ENCODE measurements at places on chromosomes 11 and 22. TPM values are rescaled to one million over a fixed set of nuclear protein-coding genes. Genes with fewer than 3 reads are reported as not detected.

- no peak for DNase-seq
Observed at GRCh38 chr11:102313238-102313940, 3.9 kb upstream of the BIRC3 start.

TIGD3 gene
- total RNA-seq = 0.22 TPM

GRCh38 chr11:101872171-101872882 lies 42.5 kb upstream of the CEP126 start:
- no peak for DNase-seq

GRCh38 chr11:73204711-73205121 lies 13.4 kb upstream of the P2RY2 start:
- DNase-seq = no peak

DNA sequence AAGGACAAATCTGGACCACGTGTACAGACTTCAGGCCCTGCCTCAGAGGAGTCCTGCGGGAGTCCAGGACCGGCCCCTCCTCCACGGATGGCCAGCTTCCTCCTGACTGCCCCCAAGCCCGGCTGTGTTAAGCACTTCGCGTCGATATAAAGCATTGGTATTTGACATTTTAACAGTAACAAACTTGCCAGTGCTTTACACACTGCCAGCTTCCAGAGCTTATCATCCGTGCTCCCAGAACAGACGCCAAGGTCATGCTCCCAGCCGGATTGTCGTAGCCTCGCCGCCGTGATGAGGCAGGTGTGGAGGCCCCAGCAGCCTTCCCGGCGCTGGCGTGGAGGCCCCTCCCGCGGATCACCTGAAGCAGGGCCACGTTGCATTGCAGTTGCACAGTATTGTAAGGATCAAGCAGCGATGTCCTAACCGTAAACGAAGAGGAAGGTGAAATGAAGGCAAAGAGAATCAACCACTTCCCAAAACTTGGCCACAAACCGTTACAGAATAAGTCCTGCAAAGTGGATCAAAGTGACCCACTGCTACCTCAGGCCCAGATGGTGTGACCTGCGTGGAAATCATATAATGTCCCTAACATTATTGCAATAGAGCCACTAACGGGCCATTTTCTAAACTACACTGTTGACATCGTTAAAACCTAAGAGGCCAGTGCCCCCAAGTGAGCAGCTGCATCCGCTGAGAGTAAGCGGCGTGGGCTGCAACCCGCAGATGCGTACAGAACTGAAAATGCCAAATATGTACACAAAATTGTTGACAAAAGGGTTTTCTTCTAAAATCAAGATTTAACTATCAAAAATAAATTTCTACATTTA lies 51.6 kb downstream of the CERK start:
- DNase-seq = no peak

- DNase-seq = peak; percentile 77
Observed at GRCh38 chr11:94533696-94534630, 9.8 kb upstream of the FUT4 start.

FLRT1 gene
- total RNA-seq = 1.7 TPM

DNA sequence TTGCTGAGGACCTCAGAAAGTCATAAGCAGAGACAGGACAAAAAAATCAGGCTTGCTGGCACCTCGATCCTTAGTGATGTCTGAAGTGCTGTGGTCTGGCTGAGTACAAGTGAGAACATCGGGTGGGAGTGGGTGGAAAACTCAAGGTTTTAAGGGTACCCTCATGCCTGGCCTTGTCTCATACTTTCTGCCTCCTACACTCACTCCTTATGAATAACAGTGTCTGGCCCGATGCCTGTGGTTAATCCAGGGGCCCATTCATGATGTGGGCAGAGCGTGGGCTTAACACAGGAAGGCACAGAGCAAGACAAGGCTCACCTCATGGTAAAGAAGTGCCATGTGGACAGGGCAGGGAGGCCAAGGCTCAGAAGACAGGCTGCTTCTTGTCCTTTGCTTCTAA lies 11.0 kb upstream of the UCP3 start:
- DNase-seq = no peak

- DNase-seq = peak; percentile 30
Observed at GRCh38 chr22:48918585-48919186, 909.0 kb downstream of the BRD1 start.

DNA sequence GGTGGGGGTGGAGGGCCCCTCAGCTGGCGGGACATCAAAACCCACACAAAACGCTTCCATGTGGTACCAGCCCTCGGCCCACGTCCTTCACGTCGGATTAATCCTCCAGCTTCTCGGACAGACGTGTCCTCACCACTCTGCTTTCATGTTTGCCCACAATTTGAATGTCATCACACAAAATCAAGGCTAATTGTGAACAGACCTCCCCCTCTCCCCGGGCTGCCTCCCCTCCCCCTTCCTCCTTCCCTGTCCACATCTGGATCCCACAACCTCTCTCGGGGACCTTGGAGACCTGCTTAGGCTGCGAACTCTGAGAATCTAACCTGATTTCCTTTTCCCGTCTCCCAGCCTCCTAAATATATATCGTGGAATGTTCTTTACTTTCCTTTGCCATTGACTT lies 262.9 kb downstream of the MN1 start:
- DNase-seq = no peak

- DNase-seq = no peak
Observed at GRCh38 chr11:2398664-2399355, 1.7 kb upstream of the TSSC4 start.

UBE2L3 gene
- total RNA-seq = 62.2 TPM
